ENCODE measurements at places on chromosomes 2 and 18.
A peak's percentile ranks its signal among the peaks of the same experiment; 100 is the strongest.

GRCh38 chr2:59706729-59707128 lies 846.7 kb downstream of the BCL11A start:
- no peak for DNase-seq

DNA sequence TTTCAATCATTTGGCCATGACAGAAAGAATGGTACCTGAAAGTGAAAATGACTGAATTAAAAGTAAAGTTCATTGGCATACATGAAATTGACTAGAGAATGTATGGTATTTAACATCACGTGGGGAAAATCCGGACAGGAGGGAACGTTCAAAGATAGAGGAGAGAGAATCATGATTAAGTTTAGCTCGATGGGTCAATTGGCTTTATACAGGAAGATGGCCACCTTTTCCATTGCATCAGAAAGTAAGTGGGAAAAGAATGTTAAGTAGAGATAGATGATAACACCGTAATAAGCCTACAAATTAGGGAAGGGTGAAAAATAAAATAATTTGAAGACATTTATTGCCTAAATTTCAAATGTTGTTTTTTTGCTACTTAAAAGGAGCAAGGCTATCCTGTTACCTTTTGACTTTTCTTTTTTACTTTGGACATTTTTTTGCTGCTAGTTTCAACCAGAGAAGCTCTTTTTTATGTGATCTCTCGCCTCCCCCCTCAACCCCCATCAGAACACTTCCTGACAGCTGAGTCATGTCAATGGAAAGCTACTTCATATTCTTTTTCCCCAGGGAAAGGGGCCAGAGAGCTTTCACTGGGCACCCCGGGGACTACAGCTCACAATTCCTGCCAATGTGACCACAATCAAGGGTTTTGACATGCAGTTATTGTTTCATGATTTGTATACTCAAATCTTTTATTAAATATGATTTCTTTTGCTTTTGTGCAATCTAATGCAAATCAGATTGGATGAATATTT lies 767 bp upstream of the CCDC102B start:
- no peak for DNase-seq

DNA sequence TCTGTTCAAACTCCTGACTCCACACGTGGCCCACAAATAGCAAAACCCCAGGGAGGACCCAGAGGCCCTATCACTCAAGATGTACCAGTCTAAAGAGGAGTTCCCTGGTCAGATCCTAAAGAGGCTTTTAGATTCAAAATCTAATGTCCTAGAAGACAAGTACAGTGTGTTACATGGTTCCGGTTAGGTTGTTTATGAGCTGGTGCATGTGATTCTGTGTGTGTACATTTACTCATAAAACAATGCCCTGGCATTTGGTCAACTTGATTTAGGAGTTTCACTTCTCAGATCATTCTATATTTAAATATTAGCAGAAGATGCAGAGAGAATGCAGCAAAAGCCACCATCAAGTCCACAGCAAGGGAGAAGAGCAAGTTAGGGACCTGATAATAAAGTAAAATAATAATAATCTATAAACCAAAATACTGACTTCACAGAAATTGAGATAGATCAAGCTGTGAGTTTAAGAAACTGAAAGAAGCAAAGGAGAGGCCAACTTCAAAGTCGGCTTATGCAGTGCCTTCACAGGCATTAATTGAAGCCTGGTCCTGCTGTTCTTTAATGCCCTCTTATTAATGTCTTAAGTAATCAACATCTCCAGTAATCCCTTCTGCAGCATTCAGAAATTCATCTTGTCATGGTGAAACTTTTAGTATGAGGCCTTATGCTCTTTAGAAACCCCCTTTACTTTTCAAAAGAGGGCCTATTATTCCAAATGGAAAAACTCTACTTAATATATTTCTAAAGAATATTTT lies 4.2 kb upstream of the AP1S3 start:
- DNase-seq, result no peak

GRCh38 chr2:287911-288757 lies at the start of gene ALKAL2:
Gene ALKAL2, minus strand, starts transcription at chr2:288091. Its CDS starts 256 bp downstream, at chr2:287835.
- no peak for DNase-seq

- no peak for DNase-seq
Observed at GRCh38 chr2:6493669-6494068, 372.0 kb downstream of the CMPK2 start.

- no peak for DNase-seq
Observed at GRCh38 chr18:51150113-51150700, 47.3 kb downstream of the MEX3C start.

DNA sequence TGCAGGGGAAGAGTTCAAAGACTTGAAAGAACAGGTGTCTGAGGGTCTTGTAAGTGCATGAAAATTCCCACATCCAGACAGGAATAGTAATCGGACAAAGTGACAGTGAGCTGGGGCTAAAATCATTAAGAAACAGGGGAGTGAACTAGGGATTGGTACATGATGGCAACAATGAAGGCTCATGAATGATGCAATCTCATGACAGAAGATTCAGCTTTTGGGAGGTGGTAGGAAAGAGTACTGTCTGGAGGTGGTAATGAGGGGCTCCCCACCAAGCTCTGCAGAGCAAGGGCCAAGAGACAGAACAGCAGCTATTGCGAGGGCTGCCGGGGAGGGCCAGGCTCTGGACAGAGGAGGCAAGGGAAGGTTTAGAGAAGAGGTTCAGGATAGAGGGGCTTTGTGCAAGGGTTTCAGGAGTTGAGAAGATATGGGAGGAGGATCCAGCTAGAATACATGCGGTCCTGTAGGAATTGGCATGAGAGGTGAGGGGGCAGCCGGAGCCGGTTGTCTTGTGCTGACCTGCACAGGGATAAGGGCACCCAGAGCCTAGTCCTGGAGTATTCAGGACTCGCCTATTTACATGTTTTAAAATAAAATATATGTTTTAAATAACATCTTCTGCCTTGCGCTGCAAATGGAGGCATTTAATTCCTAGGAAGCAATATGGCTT lies 31.4 kb downstream of the MAP3K20 start:
- no peak for DNase-seq

- DNase-seq, result no peak
Observed at GRCh38 chr2:30223413-30223874, 7.9 kb upstream of the LBH start.

DNA sequence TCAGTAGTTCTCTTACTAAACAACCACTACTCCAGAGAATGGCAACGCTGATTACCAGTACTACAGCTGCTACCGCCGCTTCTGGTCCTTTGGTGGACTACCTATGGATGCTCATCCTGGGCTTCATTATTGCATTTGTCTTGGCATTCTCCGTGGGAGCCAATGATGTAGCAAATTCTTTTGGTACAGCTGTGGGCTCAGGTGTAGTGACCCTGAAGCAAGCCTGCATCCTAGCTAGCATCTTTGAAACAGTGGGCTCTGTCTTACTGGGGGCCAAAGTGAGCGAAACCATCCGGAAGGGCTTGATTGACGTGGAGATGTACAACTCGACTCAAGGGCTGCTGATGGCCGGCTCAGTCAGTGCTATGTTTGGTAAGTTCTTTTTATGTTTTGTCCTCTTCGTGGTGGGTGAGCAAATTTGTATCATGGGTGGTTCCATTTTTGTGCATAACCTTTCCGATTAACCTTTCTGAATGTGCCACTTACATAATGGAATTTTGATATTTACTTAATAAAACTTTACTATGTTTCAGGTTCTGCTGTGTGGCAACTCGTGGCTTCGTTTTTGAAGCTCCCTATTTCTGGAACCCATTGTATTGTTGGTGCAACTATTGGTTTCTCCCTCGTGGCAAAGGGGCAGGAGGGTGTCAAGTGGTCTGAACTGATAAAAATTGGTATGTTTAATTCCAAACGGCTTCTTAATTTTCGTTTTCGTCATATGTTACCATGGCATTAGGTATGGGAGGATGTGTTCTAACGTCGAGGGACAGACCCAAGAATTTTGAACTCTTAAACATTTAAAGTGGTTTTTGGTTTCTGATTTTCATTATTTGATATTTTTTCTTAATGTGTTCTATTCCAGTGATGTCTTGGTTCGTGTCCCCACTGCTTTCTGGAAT lies 1.3 kb downstream of the SLC20A1 start:
- DNase-seq, result no peak

DNA sequence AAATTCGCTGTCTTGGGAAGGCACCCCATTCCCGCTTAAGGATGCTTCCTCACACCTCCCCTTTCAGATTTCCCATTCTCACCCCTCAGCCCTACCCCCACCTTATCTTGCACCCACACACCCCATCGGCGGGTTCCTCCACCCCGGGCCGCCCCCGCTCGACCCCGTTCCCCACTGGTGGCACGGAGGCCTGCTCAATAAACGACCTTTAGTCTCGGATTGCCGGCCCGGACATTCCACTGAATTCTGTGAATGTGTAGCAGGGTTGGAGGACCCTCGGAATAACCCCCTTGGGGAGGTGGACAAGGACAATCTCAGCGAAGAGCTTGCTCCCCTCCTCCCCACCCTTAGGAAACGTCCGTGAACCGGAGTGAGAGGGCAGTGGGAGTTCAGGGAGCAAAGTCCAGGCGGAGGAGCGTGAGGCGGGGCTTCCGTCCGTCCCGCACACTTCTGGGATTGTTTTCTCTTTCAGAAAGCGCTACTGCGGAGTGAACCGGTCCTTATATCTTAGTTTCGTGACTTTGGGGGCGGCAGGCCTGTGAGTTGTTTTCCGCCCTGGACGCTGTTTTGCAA lies 2.8 kb upstream of the LBX2 start:
- DNase-seq, result no peak

- DNase-seq, result no peak
Observed at GRCh38 chr2:235113854-235114253, 162.0 kb downstream of the SH3BP4 start.

DNA sequence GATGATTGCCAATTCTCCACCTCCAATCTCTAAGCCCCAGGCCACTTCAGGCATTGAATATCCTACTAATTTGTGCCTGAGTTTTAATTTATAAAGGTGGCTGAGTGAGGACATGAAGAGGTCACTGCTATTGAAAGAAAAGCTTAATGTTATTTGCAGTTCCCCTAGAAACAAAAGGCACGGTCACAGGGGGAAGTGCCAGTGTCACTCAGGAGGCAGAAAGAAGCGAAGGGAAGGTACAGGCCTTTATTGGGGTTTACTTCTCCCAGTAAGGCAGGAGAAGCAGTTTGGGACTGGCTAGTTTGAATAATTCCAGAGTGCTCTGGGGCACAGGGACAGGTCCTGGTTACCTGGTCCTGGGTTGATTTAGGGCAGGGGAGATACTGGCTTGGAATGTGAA lies 1.7 kb upstream of the ABHD1 start:
- no peak for DNase-seq

GRCh38 chr2:15377202-15377601 lies 183.9 kb downstream of the NBAS start:
- no peak for DNase-seq

DNA sequence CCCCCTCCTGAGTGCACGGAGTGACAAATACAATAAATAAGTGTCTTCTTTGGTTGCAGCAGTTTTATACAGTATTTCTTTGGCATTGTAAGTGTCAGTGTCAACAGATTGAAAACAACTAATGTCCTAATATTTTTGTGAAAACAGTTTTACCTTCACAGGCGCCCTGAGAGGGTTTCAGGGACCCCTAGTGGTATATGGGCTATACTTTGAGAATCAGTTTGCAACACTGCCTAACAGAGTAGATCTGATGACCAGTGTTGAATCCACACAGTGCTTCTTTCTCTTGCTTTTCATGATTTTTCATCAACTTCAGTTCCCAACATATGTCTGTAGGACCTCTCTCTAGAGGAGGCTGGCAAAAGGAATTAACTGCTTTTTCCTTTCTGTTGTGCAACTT lies 162.2 kb downstream of the PRPF40A start:
- no peak for DNase-seq

DNA sequence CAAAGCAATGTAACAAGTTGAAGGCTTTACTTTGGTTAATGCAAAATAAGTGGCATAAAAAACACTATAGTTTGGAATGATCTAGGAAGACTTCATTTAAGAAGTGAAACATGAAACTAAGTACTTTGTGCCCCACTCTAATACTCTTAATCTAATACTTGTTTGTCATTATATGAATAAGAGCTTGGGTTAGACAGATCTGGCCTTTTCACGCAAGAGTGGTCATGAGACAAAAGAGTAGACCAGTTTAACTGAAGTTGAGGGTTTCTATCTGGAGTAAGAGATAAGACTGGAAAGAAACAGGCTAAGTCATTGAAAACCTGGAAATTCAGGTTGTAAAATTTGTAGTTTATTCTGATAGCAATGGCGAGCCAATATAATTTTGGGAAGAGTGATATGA lies 2.8 kb downstream of the SLC30A6 start:
- DNase-seq, result no peak

DNA sequence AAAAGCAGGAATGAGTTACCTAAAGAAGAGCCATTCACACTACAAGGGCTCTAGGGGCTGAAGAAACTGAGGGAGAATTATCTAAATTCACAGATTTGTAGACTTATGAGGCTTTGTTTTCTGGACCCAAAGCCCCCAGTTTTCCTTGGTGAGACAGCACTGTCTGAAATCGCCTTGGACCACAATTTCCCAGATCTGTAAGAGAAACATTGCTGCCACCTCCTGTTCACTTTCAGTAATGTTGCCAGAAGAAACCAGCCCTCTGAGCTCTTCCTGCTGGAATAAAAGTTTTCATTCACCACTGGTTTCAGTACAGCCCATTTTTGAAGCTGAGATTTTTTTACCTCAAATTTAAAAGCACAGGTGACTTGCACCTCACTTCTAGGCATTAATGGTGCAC lies 169.2 kb downstream of the CDH20 start:
- DNase-seq, result peak; percentile 73

DNA sequence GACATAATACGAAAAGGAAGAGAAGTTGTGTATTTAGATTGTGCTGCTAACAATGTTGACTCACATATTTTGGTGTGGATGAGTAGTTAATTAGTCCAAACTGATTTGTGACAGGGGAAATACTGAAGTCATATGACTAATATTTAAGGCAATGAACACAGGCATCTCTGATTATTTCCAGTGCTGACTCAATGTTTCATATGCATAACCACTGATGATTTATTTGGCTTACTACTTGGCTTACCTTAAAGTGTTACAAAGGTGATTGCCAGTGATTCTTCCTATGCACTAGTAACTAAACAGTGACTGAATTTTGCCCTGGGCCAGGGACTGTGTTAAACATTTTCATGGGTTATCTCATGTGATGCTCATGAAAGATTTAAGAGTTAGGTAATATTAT lies 722.6 kb downstream of the METTL4 start:
- DNase-seq, result no peak

DNA sequence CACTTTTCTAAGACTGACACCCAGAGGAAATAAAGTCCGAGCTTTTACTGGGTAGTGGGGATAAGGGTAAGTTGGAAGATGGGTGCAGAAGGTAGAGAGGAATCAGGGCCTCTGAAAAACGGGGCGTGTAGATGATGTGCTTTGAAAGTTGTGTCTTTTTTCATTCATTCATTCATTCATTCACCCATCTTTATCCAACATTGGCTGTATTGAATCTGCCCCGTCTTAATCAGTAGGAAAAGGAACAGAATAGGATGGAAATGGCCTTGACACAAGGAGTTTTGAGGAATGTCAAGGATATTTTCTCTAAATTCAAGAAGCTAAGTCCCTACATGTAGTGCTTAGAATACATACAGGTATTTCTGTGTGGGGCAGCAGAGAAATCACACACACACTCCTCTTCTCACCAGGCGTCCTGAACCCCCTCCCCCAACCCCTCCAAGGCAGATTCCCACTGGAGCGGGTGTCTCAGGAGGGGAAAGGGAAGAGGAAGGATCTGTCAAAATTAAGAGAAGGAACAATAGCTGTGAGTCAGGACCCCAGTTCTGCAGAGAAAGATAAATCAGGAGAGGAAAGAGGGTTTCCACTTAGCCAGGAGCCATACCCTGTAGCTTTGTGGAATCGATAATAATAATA lies 13.9 kb downstream of the DYSF start:
- DNase-seq, result no peak

GRCh38 chr2:230319211-230319862 lies 7.7 kb upstream of the SP140L start:
- DNase-seq, result no peak

Data from substantia nigra (tissue), 51 donors.